Kidney tubule cell (primary cell): ENCODE measurements at places on chromosomes 6 and 20.

GRCh38 chr20:48329676-48330664 is 497.8 kb downstream of the PREX1 start:
- no peak for DNase-seq

DNA sequence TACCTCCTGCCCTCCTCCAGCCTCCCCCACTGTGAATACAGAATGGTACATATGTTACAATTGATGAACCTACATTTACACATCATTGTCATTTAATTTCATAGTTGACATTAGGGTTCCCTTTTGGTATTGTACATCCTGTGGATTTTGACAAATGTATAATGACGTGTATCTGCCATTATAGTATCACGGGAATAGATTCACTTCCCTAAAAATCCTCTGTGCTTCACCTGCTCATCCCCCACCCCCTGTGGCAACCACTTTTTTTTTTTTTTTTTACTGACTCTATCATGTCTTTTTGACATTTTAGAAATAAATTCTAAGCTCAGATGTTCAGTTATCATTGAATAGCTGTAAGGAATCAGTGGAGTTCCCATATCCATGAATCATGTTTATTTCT is 30.4 kb downstream of the HECA start:
- DNase-seq, result no peak

DNA sequence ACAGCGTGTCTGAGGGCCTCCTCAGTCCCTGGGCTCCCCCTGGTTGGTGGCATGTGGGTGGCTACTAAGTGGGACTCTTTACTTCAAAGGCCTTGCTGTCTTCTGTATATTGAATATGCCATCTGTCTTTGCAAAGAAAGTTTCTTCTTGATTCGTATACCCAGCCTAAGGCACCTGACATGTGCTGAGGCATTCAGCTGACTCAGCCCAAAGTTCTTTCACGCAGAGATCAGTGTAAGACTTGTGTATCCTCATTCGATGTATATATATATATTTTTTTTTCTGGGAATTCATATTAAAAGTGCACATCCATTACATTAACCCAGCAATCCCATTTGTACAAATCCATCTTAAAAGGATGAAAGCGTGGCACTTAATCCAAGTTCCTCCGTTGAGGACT is 115.1 kb upstream of the PMEPA1 start:
- no peak for DNase-seq

DNA sequence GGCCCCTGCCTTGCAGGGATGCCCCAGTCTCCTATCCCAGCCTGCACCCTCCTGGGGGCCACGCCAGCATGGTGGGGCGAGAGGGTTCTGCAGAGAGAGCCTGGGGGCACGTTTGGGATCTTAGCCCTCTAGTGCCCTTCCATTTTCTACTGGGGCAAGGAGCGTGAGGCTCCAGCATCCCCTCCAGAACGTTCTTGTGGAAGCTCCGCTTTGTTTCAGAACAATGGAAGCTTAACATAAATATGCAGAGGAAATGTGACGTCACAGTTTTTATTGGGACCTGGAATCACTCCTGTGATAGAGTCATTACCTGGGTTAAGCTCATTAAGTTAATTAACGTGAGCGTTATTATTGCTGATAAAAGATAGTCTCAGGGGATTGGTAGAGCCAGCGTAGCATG is 19.6 kb downstream of the BHLHE23 start:
- DNase-seq, result no peak

DNA sequence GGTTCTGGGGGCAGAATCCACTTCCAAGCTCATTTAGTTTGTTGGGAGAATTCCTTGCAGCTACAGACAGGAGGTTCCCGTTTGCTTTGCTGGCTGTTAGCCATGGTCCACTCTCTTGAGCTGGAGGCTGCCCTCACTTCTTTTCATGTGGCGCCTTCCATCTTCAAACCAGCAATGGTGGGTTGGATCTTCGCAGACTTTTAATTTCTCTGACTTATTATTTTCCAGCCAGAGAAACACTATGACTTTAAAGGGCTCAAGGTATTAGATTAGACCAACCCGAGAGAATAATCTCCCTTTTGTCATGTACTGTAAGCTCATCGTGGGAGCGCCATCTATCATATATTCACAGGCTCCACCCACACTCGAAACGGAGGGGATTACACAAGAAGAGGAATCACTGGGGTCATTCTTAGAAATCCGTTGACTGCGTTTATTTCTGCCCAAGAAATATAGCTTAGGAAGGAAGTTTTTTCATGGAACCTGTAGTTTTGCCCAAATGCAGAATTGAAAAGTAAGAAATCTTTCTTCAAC is 38.9 kb downstream of the SAMD5 start:
- no peak for DNase-seq

DNA sequence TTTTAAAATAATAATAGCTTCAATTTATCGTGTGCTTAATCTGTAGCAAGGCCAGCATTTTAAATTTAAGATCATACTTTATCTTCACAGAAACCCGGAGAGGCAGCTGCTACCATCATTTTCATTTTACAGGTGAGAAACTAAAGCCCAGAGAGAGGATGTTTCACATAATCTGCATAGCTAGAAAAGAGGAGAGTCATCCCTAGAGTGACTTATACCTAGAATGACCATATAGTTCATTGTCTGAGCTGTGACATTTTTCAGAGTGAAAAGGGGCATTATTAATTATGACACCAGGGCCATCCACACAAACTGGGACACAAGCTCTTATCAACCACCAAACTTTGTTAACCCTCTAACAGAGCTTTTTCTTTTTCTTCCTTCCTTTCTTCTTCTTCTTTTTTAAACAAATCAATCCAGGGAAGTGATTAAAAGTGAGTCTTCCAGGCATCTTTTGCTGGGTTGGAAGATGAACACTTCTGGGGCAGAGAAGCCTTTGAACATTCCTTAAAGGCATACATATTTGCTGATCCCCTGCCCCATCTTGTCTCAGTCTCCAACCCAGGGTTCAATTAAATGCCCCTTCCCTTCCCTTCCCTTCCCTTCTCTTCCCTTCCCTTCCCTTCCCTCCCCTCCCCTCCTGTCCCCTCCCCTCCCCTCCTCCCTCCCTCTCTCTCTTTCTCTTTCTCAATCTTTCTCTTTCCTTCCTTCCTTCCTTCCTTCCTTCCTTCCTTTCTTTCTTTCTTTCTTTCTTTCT is 272.5 kb upstream of the JAG1 start:
- DNase-seq, result no peak

DNA sequence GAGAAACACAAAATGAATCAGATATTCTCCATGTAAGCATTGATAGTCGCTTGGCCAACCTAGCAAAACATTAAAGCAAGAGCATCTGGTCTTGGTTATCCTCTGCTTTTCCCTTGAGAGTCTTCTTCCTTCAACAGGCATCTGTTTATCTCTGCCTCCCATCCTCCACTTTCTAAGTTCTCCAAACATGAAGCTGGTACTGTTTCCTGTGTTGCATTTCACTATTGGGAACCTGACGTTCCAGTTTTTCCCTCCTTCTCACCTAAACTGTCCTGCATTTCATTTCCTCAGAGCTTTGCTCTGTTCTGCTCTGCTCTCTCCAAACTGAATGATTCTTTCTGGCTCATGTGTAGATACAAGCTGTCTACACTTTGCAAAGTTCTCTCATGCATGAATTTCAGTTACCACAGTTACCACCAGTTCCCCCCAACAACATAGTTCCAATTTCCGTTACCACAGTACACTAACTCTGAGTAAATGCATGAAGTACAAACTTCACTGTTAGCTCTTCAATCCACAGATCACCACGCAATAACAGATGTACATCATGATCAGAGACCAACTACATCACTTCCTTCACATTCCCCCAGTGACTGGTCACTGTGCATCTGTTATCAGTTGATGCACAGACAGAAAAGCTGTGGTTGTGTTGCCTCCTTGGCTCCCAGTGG is 86.7 kb upstream of the F13A1 start:
- no peak for DNase-seq
